ENCODE measurements at places on chromosomes 5 and 9.

GRCh38 chr5:102750151-102750834, 4.8 kb upstream of the PAM start:
- no peak for DNase-seq

- no peak for DNase-seq
These were observed 10.8 kb downstream of the C5orf15 start for GRCh38 chr5:133957591-133957990.

DNA sequence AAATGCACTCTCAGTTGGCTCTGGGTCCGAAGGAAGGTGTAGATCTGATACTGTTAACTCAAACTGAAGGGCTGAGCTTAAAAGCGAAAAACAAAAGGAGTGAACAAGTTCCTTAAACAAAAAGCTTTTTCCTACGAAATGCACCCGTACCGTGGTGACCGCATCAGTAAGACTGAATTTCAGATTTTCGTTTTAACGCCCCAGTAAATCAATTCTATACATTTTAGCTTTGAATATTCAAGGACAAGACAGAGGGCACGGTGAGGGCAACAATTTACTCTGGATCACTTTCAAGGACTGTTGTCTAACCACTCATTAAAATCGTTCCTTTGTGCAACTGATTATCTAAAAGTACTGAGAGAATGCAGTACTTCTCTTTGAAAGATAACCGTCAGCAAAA, 1.9 kb downstream of the HOMER1 start:
- no peak for DNase-seq

- no peak for DNase-seq
These were observed 90.2 kb upstream of the C9orf72 start for GRCh38 chr9:27663526-27663925.

- DNase-seq, result no peak
These were observed 215.3 kb downstream of the TLR4 start for GRCh38 chr9:117919538-117919937.

Measured in HFFc6 (cell line).